ENCODE measurements at places on chromosomes 16 and 17.

DNA sequence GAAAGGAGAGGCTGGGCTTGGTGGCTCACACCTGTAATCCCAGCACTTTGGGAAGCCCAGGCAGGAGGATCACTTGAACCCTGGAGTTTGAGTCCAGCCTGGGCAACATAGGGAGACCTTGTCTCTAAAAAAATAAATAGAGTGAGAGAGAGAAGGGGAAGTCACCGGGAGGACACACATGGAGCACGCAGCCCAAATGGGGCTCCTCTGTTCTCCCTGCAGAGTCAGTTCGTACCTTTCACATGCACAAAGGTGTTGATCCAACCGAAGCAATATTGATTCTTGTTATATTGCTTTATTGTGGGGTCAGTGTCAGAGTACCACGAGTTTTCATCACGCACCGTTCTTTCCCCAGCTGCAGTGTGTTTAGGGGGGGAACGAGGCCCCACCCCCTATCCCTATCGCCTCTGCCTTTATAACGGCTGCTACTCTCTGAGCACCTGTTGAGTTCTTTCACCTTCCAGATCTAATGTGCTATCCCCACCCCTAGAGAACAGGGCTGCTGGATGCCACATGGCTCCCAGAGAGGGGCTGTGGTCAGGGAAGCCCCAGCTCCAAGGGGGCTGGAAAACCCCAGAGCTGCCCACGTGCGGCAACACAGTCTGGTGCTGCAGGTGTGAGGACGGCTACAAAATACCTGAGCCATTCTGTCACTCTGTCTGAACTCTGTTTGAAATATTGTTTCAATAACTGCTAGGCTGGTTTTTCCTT lies 1.0 kb upstream of the TMEM235 start:
- DNase-seq, result no peak

GRCh38 chr17:65345261-65346005 lies 208.3 kb downstream of the RGS9 start:
- peak; percentile 36 for DNase-seq

DNA sequence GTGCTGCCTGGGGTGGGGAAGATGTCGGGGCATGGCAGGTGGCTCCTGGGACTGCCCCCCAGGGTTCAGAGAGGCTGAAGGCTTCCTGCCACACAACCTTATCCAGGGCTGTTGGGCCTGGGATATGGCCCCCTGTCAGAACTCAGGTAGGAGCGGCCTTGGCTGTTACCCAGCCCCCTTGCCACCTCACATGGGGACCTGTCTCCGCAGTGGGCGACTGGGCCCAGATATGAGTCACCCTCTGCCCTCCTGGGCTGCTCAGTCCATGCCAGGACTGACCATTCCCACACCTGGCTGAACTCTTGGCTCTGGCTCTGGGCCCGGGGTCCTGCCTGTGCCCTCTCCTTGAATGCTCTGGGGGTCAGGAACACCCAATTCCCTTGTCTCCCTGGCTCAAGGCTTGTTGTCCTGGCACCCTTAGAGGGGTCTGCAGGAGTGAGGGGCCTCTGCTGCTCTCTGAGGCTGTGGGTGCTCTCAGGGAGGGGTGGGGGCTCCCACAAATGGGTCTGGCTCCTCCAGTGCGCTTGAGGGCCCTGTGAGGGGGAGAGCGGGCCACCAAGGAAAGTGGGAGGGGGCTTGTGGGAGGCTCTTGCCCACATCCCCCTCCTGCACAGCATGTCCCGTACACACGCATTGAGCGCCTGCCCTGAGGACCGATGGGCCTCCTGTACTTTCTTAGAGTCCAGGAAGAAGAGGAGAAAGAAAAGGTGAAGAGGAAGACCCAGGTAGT lies 36.0 kb downstream of the LGALS9 start:
- no peak for DNase-seq

GRCh38 chr17:73957564-73957963 lies 245.9 kb upstream of the RPL38 start:
- no peak for DNase-seq

DNA sequence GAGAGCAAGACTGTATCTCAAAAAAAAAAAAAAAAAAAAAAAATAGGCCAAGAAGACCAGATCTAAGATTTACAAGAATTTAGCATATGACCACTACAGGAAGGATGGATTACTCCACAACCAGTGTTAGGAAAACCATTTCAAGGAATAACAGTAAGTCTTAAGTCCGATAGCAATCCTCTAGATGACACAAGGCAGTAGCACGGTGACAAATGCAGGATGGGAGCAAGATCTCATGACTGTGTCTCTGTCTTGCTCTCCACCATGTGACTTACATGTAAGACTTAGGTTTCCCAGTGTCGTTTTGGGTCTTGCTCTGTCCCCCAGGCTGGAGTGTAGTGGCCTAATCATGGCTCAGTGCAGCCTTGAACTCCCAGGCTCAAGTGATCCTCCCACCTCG lies 27.8 kb downstream of the C16orf96 start:
- no peak for DNase-seq

GRCh38 chr17:49946964-49947584 lies 21.9 kb upstream of the DLX4 start:
- no peak for DNase-seq

DNA sequence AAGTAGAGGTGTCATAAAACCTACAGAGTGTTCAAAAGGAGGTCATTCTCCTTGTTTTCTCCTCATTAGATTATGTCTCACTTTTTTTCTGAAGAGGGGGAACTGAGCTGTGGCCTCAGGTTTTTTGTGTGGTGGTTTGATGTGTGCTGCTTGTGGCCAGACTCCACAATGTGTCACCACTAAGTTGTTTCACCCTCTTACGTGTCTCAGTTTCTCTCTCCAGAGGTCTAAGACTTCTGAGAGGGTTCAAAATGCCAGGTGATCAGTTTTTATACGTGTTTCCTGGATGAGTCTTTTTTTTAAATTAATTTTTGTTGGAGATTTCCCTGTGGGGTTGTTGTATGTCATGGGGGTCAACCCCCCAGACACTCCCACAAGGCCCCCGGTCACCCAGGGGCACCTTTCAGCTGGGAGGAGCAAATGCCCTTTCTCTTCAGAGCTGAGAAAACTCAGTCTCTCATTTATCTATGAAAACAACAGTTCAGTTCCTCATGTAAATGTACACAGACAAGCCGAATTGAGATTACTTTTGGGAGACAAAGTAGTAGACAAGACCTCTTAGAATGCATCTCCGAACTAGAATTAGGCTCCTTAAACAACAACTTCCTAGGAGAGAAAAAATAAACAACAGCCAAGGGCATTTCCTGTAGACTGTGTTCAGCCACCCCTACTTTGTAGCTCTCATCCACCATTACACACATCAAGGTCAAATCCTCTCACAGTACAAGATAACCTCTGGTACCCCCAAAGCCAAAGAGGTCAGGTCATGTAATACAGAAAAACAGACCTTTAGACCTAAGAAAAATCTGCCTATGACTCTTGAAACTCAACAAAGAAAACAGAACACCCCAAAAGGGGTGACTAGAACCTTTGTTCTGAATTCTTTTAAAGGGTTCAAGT lies 23.9 kb upstream of the TMEM98 start:
- DNase-seq, result no peak

- DNase-seq, result no peak
Observed at GRCh38 chr16:75010427-75010826, 11.6 kb downstream of the ZNRF1 start.

- no peak for DNase-seq
Observed at GRCh38 chr16:89629827-89630610, 16.6 kb downstream of the DPEP1 start.

DNA sequence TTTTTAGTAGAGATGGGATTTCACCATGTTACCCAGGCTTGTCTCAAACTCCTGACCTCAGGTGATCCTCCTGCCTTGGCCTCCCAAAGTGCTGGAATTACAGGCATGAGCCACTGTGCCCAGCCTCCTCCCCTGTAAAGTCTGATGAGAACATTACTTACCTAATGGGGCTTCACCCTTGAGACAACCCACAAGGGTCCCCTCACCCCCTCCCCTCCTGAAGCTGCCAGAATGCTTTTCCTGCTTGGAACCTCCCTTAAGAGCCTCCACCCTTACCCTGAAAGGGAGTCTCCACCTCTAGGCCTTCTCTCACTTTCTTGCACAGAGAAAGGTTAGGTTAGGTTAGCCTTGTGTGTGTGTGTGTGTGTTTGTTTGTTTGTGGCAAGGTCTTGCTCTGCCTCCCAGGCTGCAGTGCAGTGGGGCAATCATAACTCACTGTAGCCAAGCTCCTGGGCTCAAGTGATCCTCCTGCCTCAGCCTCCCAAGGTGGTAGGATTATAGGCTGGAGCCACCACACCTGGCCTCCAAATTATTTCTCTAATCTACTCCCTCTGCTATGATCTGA lies 8.9 kb downstream of the SLC5A11 start:
- DNase-seq, result no peak

DNA sequence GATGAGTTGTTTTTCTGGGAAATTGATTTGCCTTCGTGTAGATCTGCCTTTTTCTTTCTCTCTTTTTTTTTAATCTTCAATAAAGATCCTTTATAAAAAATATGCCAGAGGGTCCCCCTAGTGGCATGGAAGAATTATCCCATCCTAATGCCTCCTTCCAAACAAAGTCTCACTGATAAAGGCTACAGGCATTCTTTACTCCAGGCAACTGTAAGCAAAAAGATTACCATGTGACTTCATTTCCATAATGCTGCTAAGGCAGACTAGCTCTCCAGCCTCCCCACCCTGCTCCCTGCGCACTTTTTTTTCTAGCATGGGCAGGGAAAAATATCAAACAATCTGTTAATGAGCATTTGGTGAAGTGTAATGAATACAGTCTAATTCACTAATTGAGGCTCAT lies 220.2 kb upstream of the CDH8 start:
- peak; percentile 9 for DNase-seq

- no peak for DNase-seq
Observed at GRCh38 chr16:67457611-67458010, 23.3 kb downstream of the ATP6V0D1 start.

- DNase-seq, result no peak
Observed at GRCh38 chr17:80898716-80899115, 92.9 kb upstream of the CHMP6 start.
